NCI-H2107 (cell line): ENCODE measurements at places on chromosomes 6 and 20.

DNA sequence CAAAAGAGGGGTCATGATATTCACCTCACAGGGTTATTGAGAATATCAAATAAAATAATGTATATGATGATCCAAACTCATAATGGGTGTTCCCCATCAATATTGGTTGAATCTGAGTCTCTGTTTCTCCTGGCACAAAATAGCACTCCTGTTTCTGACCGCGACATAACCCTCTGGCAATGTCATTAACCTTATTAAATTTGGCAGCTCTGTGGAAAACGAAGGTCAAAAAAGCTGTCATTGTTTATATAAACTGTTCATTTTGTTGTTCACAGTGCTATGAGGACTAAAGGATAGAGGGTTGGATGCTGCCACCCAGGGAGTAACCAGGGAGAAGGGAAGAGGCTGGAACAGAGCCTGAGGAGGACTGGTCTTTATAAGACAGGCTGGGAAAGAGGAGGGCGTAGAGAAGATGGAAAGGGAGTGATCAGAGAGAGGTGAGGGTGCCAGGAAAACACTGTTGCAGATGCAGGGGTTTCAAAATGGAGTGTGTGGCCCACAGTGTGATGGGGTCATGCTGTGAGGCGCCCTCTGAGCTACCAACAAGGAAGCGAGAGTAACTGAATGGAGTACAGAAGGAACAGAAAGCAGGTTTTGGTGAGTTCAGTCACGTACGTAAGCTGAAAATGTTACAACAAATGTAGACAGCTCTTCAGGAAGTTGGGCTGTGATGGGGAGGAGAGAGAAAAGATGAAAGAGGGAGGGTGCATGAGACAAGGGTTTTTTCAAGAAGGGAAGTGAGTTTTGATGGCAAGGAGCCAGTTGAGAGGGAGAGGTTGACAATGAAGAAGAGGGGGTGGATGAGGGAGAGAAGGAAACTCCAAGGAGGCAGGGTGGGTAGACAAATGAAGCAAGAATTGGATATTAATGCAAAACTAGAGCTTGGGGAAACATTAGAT is 251.6 kb upstream of the TAB2 start:
- DNase-seq = no peak

GRCh38 chr20:62309947-62310756 is 7.4 kb downstream of the ADRM1 start:
- no peak for DNase-seq

- DNase-seq = no peak
Measured at GRCh38 chr20:13250251-13250650, 29.2 kb downstream of the ISM1 start.

DNA sequence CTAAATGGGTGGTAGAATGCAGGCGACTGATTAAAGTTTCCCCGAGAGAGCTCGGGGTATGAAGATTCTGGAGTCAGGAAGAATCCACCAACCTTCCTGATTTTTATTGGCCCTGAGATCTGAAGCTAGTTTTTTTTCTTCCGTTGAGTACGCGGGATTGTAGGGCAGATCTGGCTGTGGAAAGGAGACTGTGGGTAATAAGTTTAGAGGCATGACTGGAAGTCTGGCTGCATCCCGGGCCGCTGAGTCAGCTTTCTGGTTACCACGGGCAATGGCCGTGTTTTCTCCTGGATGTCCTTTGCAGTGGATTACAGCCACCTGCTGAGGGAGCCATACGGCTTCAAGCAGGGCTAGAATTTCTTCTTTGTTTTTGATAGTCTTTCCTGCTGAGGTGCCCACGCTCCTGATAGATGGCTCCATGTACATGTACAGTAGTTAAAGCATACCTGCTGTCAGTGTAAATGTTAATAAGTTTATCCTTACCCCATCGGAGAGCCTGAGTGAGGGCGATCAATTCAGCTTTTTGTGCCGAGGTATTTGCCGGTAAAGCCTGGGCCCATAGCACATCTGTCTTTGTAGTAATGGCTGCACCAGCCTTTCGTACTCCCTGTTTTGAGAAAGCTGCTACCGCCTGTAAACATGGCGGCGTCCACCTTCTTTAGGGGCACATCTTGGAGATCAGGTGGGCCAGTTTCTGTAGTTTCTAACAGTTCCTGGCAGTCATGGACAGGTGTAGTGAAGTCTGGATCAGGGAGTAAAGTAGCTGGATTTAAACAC is 154.0 kb downstream of the TRIM27 start:
- DNase-seq = no peak
